ENCODE measurements at places on chromosomes 6 and 20.
A peak's percentile ranks its signal among the peaks of the same experiment; 100 is the strongest.

GRCh38 chr6:60687085-60687484, 1598.9 kb downstream of the KHDRBS2 start:
- DNase-seq, result no peak

- DNase-seq, result no peak
Measured at GRCh38 chr20:58024241-58024721, 204.2 kb downstream of the ANKRD60 start.

- DNase-seq, result no peak
Measured at GRCh38 chr6:29964518-29964886, 22.2 kb downstream of the HLA-A start.

DNA sequence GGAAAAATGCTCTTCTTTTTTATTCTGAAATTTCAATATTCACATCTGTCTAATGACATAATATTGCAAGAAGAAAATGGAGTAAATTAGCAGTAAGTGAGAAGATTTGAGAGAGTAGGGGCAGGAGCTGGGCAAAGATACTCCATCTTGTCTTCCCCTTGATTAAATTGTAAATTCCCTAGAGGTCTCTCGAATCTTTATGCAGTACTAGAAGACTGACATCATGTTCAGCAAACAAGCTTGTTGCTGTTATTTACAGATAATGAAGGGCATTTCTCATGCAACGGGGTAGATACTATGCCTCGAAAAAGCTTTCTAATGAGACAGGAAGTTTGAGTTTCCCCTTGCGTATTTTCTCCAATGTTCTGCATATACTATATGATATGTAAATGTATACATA, 306.9 kb upstream of the PTCHD4 start:
- no peak for DNase-seq

- peak; percentile 63 for DNase-seq
Measured at GRCh38 chr6:25311331-25311840, 32.2 kb downstream of the CARMIL1 start.

DNA sequence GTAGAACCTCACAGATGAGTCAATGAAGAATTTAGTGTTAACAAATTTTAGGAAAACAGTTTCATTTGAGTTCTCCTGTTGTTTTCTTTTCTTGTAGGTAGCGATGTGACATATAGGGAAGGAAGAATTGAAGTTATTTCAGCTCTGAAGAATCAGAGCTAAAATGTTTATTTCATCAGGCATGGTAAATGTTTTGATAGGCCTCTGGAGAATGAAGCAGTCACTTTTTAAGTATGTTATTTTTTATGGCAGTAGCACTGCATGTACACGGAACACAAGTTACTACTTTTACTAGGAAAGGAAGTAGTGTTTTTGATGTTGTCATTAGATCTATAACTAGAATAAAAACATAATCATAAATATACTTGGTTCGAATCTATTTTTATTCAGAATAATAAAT, 1357.3 kb upstream of the CITED2 start:
- no peak for DNase-seq

GRCh38 chr6:40395066-40395697, 192.0 kb downstream of the LRFN2 start:
- DNase-seq, result peak; percentile 24

GRCh38 chr20:56437196-56437960, 25.3 kb downstream of the CASS4 start:
- no peak for DNase-seq

DNA sequence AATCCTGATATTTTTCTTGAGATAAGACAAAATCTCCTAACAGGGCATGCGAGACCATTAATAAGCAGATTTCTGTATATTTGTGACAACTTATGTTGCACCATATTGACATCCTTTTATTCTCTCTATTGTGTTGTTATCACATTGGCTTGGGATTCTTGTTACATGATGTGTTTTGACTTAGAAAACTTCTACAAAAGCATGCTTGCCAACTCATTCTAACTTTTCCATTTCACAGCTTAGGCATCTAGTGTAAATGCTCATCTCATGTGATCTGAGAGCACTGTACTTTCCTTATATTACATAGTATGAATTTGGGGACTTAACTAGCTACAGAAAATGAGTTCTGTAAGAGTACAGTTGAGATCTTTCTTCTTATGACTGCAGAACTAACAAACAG, 1040.7 kb upstream of the ADGRB3 start:
- DNase-seq, result no peak

- no peak for DNase-seq
Measured at GRCh38 chr6:109010705-109011102, 83.9 kb downstream of the SESN1 start.

DNA sequence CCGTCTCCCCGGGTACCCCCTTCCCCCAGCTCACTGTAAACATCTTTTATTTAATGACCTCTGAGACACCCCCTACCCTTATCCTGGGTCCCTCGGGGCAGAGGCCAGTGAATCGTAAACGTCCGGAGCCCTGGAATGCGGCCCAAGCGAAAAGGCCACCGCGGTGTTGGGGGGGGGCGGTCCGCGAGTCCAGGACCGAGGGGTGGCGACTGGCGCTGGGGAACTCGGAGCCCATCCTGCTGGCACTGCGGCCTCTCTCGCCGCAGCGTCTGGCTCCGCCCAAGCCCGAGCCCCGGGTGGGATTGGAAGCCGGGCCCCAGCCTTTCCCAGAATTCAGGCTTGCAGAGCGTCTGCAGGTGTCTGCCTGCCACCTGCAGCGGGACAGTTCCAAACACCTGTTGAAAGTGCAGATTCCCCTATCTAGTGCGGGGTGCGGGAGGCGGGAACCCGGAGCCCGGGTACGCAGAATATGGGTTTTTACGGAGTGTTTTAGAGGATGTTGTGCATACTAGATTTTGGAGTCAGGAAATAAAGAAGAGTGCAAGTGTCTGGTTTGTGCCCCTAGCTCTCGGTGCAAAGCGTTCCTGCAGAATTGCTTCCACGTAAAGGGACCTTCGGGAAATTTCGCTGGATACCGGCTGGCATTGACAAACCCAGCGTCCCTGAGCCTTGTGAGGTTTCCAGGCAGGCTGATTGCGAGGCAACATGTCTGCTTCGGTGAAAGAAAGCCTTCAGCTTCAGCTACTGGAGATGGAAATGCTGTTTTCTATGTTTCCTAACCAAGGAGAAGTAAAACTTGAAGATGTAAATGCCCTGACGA, 800 bp downstream of the RWDD2A start:
- peak; percentile 94 for DNase-seq

DNA sequence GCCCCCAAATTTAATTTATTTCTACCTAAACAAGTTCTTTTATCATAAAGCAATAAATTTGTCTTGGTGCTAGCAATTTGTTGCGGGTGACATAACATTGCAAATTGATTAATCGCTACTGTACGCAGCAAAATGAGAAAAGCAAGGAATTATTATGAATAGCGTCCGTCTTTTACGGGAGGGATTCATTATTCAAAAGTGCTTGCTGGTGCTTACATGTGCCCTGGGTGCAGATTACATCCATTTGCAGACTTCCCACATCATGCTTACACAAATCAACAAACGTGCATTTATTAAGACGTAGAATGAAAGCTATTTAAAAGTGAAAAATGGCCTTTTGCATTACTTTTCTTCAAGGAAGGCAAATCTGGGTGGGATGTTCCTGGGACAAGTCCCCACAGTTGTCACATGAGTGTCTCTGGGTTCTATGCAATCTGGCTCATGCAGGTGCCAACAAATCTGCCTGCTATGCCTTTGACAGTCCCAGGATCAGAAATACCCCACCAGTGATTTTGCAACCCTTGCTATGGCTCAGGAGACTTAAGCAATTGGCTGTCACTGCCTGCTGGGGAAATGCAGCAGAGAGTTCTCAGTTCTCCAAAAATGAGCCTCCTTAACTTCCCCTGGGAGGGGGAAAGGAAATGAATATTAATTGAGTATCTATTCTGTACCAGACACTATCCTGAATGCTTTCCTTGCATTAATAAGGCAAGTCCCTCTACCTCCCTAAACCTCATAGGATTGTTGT, 30.1 kb upstream of the MAFB start:
- no peak for DNase-seq

- DNase-seq, result no peak
Measured at GRCh38 chr6:152173321-152173720, 365.8 kb downstream of the ESR1 start.

DNA sequence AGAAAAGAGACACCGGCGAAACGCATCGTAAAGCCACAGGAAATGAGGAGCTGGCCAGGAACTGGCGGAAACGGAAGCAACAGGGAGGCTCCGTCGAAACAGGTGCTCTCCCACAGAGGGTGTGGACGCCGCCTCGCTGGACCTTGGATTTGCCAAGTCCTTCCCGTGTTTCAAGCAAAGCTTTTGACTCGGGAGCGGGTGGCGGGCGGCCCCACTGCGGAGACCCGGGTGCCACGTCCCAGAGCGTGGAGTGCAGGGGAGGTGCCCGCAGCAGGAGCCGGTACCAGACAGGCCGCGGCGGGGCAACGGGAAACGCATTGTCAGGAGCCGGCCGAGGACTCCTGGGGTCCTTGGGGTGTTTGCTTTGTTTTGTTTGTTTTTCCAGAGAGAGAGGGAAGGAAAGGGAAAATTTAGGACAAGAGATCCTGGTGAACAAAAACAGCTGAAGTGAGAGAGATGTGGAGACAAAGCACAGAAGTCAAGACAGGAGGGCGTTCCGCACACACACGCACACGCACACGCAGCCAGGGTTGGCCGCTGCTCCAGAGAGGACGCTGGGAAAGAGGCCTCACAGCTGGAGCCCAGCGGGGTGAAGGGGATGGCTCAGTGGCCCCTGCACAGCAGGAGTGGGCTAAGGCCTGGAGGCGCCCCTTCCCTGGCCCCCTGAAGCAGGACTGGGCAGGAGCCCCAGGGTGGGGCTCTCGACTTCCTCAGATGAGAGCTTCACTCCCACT, 50.9 kb upstream of the CHRNA4 start:
- no peak for DNase-seq

DNA sequence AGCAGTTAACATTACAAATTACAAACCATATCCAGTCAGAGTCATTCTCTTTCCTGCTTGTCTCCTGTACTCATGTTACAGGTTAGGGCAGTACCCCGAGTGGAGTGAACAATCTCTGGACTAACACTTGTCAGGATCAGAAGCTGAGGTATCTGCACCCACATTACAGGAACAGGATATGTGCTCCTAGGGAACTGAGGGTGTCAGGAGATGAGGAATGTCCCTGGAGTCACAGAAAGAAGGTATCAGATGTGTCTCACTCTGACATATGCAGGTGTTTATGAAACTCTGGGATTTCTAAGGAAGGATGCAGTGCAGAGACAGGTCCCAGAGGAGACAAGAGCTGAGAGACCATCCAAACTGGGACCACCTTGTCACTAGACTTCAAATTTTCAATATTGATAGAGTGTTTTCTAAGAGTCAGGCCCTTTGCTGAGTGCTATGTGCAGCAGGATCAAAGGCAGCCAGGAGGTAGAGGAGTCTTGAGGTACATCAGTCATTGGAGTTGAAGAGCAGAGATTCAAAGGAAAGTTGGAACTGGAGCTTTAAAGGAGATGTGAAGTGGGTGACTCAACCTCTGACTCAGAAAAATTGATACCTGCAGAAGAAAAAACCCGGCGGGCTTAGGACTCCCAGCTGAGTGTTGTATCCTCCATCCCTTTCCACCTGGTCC, 12.6 kb downstream of the HLA-DPB1 start:
- no peak for DNase-seq

DNA sequence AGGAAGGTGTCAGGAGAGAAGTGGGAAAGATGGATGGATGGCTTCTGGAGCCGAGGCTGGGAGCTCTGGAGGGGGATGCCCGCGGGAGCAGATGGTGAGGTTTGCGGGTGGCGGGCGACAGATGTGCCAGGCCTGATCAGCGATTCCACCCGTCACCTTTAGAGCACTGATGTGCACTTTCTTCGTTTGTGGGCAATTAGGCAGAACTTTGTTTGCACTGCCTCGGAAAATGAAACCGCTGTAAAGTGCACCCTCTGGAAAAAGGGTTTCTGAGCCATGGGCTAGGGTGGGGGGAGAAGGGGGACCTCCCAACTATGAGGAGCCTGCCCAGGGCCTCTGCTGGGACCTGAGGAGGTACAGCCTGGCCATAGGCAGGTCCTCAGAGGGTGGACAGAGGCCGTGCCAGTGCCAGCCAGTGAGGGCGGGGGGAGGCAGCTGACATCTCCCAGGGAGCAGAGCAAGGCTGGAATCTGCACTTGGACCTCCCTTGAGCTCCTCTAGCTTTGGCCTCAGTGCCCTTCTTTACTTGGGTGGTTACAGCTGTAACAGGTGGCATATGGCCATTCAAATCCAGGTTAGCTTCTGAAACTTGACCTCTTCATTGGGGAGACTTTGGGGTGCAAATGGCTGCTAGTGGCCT, 58.7 kb downstream of the CD40 start:
- DNase-seq, result no peak

DNA sequence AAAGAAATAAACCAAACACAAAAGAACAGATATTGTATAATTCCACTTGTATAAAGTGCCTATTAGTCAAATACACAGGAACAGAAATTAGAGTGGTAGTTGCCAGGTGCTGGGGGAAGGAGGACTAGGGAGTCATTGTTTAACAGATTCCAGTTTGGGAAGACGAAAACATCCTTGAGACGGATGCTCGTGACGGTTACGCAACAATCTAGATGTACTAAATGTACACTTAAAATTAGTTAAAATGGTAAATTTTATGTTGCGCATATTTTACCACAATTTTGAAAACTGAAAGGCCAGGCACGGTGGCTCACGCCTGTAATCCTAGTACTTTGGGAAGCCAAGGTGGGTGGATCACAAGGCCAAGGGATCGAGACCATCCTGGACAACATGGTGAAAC, 111.0 kb downstream of the PKHD1 start:
- no peak for DNase-seq

- DNase-seq, result peak; percentile 89
Measured at GRCh38 chr20:44736170-44737021, 9.3 kb upstream of the KCNK15 start.

DNA sequence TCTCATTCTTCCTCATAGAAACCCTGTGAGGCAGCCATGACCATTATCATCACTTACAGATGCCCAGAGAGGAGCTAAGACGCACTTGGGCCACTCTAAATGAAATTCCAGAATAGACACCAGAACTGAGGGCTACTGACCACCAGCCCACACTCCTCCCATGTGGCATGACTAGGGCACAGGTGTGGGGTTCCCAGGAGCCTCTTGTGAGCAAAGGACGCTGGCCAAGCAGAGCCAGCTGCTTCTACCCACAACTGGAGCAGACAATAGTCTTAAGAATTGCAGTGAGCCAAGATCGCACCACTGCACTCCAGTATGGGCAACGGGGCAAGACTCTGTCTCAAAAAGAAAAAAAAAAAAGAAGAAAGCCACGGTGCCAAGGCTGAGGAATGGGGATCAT, 10.0 kb downstream of the AHCY start:
- DNase-seq, result no peak

- no peak for DNase-seq
Measured at GRCh38 chr20:33224399-33224798, 7.2 kb downstream of the BPIFA3 start.

Data from endodermal cell (in vitro differentiated cells).